Activated CD4-positive, alpha-beta memory T cell treated with anti-CD3 and anti-CD28 coated beads for 36 hours (primary cell): ENCODE measurements at places on chromosomes 5 and 9.

DNA sequence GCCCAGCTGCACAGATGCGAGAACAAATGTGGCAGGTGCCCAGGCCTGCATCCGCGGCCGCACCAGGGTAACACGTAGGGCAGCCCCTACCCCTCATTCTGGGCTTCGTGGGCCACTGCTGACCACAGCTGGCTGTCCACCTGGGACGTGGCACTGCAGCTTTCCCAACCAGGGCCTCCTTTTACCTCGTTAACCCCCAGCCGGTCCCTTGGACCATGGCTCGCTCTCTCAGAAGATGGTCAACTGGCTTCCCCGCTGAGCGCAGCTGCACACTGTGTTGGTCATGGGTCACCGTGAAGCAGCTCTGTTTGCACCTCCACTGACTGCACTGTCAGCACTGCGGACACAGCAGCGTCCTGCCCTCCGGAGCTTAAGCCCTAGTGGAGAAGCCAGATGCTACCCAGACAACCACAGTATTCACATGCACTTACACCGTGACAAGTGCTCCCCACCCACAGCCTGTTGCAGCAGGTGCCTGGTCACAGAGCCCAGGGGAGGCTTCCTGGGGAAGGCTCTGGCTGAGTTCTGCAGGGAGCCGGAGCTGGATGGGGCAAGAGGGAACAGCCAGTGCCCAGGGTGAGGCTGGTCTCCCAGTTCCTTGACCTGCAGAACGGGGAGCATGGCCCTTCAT lies 10.5 kb upstream of the PLEKHG4B start:
- DNase-seq = no peak

GRCh38 chr5:100864931-100865330 lies 38.2 kb downstream of the ST8SIA4 start:
- no peak for DNase-seq

DNA sequence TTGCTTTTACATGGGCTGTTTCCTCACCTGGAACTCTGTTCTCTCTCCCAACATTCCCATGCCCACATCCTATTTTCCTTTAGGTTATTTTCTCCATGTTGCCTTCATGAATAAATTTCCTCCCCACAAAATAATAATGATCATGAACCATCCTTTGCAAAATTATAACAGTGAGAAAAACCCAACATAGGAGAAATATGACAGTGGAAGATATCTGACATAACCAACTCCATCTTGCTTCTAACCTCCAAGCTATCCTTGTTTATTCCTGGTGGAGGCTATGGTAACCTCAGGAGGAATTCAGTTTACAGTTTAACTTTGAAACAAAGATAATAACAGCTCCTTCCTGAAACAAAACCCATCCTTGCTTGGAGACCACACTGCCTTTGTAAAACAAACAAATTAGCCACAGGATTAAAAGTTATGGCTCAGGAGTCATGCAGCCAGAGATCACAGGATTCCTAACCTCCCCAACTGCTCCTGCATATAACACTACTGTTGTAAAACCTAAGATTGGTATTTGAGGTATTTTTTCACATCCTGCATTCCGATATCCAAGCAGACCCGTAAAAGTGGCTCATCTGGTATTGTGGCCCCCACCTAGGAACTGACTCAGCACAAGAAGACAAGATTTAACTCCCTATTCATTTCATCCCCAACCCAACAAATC lies 212.4 kb downstream of the TRIM32 start:
- DNase-seq = no peak

GRCh38 chr9:12988258-12988657 lies 213.4 kb downstream of the LURAP1L start:
- DNase-seq = no peak
